ENCODE measurements at places on chromosomes 5 and 9. TPM values are rescaled to one million over a fixed set of nuclear protein-coding genes. Genes with fewer than 3 reads are reported as not detected.

The SPATA31D4 gene
- total RNA-seq: not detected

The PCDHAC1 gene
- 1.9 TPM for total RNA-seq

The TRAF1 gene
- total RNA-seq: 1.9 TPM

The CKMT2 gene
- not detected for total RNA-seq

The GPR150 gene
- 0.07 TPM for total RNA-seq

The PDE8B gene
- 2.0 TPM for total RNA-seq

The SMIM33 gene
- total RNA-seq: not detected

The GRIA1 gene
- not detected for total RNA-seq

The IL7R gene
- 0.30 TPM for total RNA-seq

The ZNG1F gene
- 23.8 TPM for total RNA-seq

The UBE2QL1 gene
- 4.6 TPM for total RNA-seq

The ARID3C gene
- total RNA-seq: 0.17 TPM

The WHRN gene
- 7.8 TPM for total RNA-seq

The LCP2 gene
- not detected for total RNA-seq

The SPATA31A3 gene
- total RNA-seq: not detected

The PCDHA5 gene
- 0.70 TPM for total RNA-seq

The PIP5KL1 gene
- total RNA-seq: 1.1 TPM

The PTPA gene
- 127 TPM for total RNA-seq

The ESM1 gene
- not detected for total RNA-seq

The FOXI1 gene
- total RNA-seq: not detected

The FOXD4 gene
- total RNA-seq: 0.13 TPM

The C1QTNF3 gene
- total RNA-seq: 0.18 TPM

The GSN gene
- total RNA-seq: 89.3 TPM

The FOXD4L6 gene
- 0.06 TPM for total RNA-seq

The SETX gene
- total RNA-seq: 18.2 TPM

The MAMDC2 gene
- total RNA-seq: 0.27 TPM

The RGS7BP gene
- total RNA-seq: not detected

The STK32A gene
- 0.13 TPM for total RNA-seq

The SLC25A48 gene
- total RNA-seq: 0.11 TPM

The SHISAL2B gene
- not detected for total RNA-seq

The PCA3 gene
- not detected for total RNA-seq

The SOWAHA gene
- 0.10 TPM for total RNA-seq

The PCDHGA9 gene
- 0.03 TPM for total RNA-seq

Measured in A549 treated with AZD2906 at 1 μM for 4 hours (cell line).